ENCODE measurements at places on chromosomes 2 and 18. TPM values are rescaled to one million over a fixed set of nuclear protein-coding genes. Genes with fewer than 3 reads are reported as not detected.

AQP12A gene
- total RNA-seq: not detected

GRCh38 chr2:10303694-10304378 lies 1.1 kb downstream of the HPCAL1 start:
- peak; percentile 68 for DNase-seq
- H3K36me3 ChIP-seq: no peaks in the 10 kb centered on the region
- no peak overlapping the region for H3K27ac ChIP-seq
- no peaks in the 10 kb centered on the region for H3K27me3 ChIP-seq

C1QL2 gene
- total RNA-seq: not detected

SLC9A4 gene
- not detected for total RNA-seq

DNA sequence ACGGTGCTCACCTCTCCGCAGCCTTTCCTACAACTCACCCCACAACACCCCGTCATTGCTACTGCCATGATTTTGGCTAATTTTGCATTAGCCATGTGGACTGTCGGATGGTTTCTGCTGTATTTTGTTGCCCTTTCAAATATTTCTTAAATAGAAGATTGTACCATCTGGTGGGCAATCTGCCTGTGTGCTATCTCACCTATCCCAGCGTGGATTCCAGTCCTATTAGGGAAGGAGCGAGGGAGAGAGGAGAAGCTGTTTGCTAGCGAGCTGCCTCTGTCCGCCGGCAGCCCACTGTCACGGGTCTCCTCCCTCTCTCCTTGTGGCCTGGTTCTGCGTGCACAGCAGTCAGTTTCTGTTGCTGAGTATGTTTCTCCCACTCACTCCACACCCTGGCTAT lies 336.2 kb downstream of the TXNL1 start:
- DNase-seq: no peak
- H3K27ac ChIP-seq: no peak overlapping the region
- H3K36me3 ChIP-seq: no peaks in the 10 kb centered on the region

Data from aorta (tissue), 5 donors.